ENCODE measurements at places on chromosomes 2 and 18.
A peak's percentile ranks its signal among the peaks of the same experiment; 100 is the strongest.

GRCh38 chr2:60555783-60556139, 2.3 kb upstream of the BCL11A start:
- DNase-seq: no peak

DNA sequence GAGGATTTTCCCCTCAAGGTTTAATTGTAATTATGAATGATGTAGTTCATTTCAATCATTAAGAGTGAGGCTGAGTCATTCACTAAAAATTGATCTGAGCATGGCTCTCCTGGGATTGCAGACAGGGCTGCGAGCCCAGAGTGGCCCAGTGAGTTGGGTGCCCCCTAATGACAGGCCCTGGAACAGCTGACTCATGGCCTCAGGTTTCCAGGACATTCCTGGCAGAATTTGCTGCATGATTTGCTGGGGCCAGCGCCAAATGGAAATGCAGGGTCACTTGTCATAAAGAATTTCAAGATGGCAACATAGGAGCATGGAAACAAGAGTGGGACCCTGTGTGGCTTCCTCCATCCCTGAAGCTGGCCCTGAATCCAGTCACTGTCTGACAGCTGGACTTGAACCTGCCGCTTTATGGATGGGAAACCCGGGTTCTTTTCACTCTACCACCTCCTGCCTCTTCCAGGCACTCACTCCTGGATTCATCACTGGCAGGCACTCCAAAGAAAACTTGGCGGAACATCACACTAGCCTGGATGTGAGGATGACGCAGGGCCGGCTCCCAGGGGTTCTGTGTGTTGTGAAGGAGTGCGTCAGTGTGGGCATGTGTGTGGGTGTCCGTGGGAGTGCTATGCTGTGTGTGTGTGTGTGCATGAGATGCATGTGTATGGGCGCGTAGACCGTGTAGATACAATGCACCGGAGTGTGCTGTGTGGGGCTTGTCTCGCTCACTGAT, 15.2 kb downstream of the OTOF start:
- peak; percentile 63 for DNase-seq

DNA sequence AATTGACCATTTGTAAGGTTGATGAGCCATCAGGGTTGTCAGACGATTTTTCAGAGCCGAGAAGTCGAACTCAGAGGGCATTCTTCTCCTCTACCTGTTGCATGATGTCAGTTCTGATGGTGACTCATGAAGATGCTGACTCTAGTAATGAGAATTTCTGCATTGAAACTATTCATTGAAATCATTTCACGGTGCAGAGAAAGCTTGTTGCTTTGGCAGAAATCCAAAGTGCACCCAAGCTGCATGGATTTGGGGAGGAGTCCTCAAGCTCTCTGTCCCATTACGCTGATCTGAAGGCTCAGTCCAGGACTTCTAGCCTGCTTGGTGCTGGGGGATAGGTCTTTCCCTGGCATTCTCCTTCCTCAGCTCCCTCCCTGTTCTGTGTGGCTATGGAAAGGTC, 125.7 kb upstream of the PXDN start:
- no peak for DNase-seq

DNA sequence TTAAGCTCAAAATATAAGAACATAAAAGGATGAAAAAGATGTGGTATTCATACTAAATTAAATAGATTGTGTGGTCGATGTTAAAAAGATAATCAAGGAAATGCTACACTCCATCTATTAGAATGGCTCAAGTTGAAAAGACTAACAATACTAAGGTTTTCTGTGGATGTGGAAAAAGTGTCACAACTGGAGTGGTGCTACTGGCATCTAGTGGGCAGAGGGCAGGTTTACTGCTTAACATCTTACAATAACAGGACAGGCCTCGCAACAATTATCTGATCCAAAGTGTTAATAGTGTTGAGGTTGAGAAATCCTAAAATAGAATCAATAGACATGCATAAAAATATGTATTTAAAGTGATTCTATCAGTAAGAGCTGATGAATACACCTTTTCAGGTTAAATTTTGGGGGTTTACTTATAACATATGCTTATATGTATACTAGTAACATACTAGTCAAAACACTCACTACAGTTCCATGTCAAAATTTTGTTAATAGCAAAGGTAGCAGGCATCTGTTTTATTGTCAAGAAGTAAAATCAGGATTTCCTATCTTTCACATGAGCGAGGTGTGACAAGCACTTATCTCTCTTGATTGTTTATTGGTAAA, 91.5 kb upstream of the TMEFF2 start:
- peak; percentile 24 for DNase-seq

DNA sequence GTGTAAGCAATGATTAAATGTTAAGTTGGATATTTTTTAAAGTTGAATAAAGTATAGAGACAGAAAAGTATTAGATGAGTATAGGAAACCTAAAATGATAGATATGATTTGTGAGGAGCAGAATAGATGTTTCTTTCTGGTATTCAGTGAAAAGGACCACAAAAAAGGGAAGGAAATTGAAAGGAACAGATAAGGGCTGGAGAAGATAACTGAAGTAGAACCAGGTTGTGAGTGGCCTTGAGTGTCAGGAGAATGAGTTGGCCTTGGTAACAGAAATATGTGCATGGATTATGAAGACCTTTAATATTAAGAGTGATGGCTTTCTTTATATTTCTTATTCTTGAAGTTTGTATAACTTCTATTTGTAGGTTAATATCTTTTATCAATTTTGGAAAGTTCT, 543.5 kb downstream of the METTL4 start:
- DNase-seq: no peak

DNA sequence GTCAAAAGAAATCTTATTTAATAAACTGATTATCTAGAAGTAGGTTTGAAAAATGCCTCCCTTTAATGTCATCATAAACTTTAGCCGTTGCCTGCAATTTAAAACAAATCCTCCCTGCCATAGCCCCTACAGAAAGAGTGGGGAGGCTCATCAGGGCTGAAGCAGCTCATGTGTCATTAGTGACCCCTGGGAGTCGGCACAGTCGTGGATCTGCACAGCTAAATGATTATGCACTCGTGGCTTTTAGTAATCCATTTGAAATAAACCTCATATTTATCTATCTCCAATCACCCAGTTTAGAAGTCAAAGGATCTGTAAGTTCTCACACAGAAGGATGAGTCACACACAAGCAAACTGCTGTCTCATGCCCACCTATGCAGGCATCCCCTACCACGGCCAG, 277.3 kb downstream of the SS18 start:
- DNase-seq: no peak

GRCh38 chr18:59681521-59682004, 15.7 kb downstream of the CCBE1 start:
- DNase-seq: no peak

- DNase-seq: no peak
Measured at GRCh38 chr2:134119117-134119712, 134.7 kb upstream of the MGAT5 start.

DNA sequence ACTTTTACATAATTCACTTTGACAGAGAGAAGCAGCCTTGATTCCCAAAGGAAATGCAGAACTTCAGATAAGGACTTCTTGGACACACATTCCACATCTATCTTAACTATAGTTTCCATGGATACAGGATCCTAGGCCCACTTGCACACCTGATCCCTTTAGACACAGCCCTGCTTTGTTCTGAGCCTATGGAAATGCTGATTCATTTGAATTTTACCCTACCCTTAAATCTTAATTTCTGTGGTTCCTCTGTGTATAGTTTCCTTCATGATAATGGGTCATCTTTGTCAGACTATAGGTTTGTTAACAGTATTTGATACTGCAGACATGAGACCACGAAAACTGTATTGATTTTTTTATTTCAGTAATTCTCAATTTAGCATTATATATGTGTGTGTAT, 77.4 kb downstream of the ACTR3 start:
- DNase-seq: no peak

- no peak for DNase-seq
Measured at GRCh38 chr2:203484266-203485112, 50.6 kb downstream of the RAPH1 start.

GRCh38 chr2:155393406-155393805, 694.9 kb downstream of the KCNJ3 start:
- no peak for DNase-seq

DNA sequence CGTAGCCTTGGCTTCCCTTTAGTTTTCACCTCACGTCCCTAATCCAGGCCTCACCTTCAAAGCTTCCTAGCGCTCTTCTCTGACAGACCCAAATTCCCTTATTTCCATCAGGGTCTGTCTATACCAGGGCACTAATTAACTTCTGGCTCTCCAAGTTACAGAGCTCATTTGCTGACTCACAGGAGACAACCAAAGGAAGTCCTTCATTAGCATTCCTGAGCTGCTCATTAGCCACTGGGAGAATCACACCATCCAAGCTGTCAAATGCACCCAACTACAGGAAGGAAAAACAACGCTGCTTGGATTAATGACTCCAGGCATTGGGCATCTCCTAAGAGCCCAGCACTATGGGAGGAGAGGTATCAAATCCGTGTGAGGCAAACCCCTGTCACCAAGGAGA, 109.8 kb upstream of the ALK start:
- no peak for DNase-seq

DNA sequence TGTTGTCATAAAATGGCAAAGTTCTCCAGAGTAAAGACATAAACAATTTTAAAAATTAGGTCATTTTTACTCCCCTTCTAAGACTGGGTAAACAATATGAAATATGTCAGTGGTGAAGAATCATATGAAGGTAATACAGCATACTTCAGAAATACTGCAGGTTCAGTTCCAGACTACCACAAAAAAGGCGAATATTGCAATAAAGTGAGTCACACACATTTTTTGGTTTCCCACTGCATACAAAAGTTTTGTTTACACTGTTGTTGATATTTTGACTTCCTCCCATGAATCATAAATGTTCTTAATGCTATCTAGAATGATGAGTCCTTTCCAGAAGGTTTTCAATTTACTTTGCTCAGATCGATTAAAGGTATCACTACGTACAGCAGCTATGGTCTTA, 73.5 kb downstream of the SMC6 start:
- DNase-seq: no peak

GRCh38 chr18:76458522-76459311, 36.3 kb downstream of the ZNF516 start:
- no peak for DNase-seq

GRCh38 chr18:42635378-42636048, 480.0 kb downstream of the RIT2 start:
- no peak for DNase-seq

GRCh38 chr2:10221443-10221842, 81.3 kb upstream of the HPCAL1 start:
- DNase-seq: no peak

GRCh38 chr2:164009756-164010337, 274.0 kb upstream of the FIGN start:
- DNase-seq: no peak

GRCh38 chr2:6831229-6831628, 34.5 kb downstream of the CMPK2 start:
- no peak for DNase-seq

- no peak for DNase-seq
Measured at GRCh38 chr2:228239207-228239906, 57.9 kb upstream of the SPHKAP start.

- no peak for DNase-seq
Measured at GRCh38 chr18:22865354-22866116, 67.6 kb upstream of the RBBP8 start.

DNA sequence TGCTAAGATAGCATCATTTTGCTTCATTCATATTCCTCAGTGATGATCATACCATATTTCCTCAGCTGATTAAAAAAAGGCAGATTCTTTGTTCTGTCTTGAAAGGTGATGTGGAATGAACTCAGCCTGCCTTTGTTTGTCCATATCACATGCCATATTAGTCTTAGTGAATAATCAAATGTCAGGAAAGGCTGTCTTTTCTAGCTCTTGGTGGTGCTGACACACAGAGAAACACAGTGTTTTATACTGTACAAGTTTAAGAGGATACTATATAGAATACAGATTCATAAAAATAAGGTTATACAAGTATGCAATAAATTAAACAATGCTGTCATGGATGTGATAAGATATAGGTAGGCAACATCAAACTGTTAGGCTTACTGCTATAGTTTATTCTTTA, 97.1 kb upstream of the FAM98A start:
- no peak for DNase-seq

DNA sequence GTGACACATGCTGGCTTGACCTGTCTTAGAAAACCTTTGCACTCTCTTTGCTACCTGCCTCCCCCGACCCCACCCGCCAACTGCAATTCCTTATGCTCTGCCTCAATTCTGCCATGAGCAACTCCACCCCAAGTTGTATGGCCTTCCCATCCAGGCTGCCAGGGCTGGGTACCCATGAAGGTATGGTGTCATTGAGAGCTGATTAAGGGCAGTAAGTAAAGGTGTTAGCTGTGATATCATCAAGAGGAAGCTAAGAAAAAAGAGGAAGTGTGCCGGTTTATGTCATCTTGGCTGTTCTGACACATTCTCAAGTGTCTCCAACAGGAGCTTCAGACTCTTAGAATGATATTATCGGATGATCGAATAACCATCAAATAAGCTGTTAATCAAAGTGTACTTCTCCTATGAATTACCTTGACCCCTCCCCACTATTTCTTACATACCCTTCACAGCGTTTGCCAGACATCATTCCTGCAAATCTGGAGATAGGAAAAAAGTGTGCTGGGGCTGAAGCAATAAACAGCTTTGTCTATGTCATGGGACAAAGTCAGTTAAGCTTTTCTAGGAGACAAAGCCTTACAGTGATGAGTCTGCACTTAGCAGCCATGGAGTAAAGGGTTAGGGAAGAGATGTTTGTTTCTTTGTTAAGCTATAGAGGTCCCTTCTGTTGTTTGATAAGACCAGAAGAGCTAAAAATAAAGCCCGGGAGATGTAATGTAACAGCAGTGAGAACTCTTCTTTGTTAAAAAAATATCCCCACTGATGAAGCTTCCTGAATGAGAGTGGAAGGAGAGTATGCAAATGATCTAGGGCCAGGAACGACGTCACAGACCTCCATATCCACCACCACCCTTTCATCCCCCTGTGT, 40.4 kb upstream of the SMAD2 start:
- no peak for DNase-seq

- DNase-seq: no peak
Measured at GRCh38 chr2:20953146-20953824, 90.6 kb downstream of the APOB start.

- no peak for DNase-seq
Measured at GRCh38 chr18:35050705-35051195, 9.5 kb downstream of the MAPRE2 start.

GRCh38 chr2:116094196-116094595, 1651.8 kb downstream of the DPP10 start:
- DNase-seq: no peak

GRCh38 chr2:136424112-136424511, 306.2 kb upstream of the CXCR4 start:
- DNase-seq: no peak
